ENCODE measurements at places on chromosomes 2 and 18. TPM values are rescaled to one million over a fixed set of nuclear protein-coding genes. Genes with fewer than 3 reads are reported as not detected.

DNA sequence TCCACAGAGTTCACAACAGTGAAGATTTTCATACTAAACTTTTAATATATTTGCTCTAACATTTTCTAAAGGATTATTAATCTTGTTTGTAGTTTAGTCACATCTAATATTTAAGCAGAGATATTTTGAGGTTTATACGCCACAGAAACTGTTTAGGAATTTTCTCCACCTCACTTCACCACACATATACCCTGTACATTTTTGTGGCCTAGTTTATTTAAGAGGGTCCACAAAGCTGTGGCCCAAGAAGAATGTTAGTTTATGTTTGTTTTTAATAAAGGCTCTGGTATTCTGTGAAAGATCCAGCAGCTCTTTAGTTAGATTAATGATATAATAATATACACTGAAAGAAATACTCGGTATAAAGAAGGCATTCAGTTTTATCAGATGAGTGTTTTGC, 132.7 kb upstream of the TTC27 start:
- DNase-seq: no peak

The IL1RL1 gene
- 5.9 TPM for total RNA-seq

The SCYGR4 gene
- total RNA-seq: not detected

The CTNNA2 gene
- 4.2 TPM for total RNA-seq

The ACMSD gene
- not detected for total RNA-seq

DNA sequence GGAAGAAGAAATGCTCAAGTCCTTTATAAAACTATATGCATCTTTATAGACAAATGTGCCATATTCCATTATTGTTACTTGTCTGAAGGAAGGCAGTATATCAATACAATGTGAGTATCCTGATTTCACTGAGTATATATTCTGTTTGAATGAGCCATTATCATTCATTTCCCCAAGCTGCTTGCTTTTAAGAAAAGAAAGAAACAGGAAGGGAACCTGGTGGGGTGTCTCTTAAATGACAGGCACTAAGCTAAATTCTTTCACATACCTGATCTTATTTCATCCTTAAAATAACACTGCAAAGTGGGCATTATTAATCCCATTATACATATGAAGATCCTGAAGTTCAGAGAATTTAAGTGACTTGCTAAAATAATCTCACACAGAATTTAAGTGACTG, 307.9 kb downstream of the SLC8A1 start:
- DNase-seq: no peak

All from mucosa of descending colon (tissue), 3 donors.